ENCODE measurements at places on chromosomes 6 and 20.

DNA sequence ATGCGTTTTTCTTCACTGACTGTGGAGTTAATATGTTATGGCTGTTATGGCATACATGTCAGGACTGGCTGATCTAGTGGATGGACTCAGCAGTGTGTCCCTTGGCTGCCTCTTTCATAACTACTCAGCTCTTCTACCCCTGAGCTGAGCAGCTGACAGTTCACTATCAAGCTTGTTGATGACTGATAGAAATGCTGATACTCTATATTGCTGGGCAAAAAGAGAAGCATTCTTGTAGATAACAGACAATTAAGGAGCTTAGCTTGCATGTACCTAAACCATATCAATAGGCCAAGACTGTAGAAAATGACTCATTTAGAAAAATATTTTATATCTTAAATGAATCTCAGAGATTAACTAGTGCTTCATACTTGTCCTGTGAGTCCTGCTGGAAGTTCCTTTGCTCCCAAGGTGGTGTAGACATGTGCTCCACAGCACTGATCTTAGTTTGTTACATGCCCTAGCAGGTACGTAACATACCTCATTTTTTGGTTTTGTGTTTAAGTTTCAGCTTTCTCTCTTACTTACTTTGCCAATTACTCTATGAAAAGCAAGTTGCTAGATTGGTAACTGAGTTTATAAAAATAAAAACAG, 236.9 kb downstream of the GMDS start:
- no peaks in the 10 kb centered on the region for H3K4me1 ChIP-seq
- no peak for DNase-seq
- no peaks in the 10 kb centered on the region for H3K36me3 ChIP-seq
- H3K27me3 ChIP-seq = no peaks in the 10 kb centered on the region
- no peak overlapping the region for H3K27ac ChIP-seq

- H3K4me3 ChIP-seq = no peak overlapping the region
- no peaks in the 10 kb centered on the region for H3K4me1 ChIP-seq
- H3K27me3 ChIP-seq = no peaks in the 10 kb centered on the region
- H3K27ac ChIP-seq = no peak overlapping the region
Measured at GRCh38 chr6:16305246-16305725, 66.9 kb downstream of the GMPR start.

DNA sequence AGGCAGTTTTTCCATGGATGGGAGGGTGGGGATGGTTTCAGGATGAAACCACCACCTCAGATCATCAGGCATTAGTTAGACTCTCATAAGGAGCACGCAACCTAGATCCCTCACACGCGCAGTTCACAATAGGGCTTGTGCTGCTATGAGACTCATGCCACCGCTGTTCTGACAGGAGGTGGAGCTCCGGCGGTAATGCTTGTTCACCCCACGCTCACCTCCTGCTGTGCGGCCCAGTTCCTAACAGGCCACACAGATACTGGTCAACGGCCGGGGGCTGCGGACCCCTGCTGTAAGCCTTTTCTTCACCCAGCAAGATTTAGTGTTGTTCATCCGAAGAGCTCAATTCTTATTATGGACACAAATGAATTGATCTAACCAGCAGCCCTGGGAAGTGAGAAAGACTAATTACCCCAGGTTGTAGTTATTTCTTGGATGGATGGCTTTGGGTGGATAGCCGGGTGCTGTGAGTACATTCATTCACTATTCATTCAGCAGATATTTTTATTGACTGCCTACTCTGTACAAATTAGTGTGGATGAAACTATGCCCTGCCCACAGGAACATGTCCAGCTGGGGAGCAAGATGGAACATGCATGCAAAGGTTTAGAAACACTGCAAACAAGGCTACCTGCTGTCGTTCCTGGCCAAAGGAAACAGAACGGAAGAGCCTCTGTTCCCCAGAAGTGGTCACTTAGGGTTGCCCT, 57.2 kb downstream of the RIOK1 start:
- no peak for DNase-seq
- no peak overlapping the region for H3K27ac ChIP-seq
- no peaks in the 10 kb centered on the region for H3K27me3 ChIP-seq
- H3K4me3 ChIP-seq = no peak overlapping the region
- H3K36me3 ChIP-seq = no peaks in the 10 kb centered on the region

GRCh38 chr6:141548966-141549365, 583.8 kb upstream of the GJE1 start:
- no peaks in the 10 kb centered on the region for H3K36me3 ChIP-seq
- H3K4me1 ChIP-seq = no peaks in the 10 kb centered on the region
- no peak overlapping the region for H3K27ac ChIP-seq
- no peak overlapping the region for H3K4me3 ChIP-seq
- no peak for DNase-seq
- no peaks in the 10 kb centered on the region for H3K27me3 ChIP-seq

DNA sequence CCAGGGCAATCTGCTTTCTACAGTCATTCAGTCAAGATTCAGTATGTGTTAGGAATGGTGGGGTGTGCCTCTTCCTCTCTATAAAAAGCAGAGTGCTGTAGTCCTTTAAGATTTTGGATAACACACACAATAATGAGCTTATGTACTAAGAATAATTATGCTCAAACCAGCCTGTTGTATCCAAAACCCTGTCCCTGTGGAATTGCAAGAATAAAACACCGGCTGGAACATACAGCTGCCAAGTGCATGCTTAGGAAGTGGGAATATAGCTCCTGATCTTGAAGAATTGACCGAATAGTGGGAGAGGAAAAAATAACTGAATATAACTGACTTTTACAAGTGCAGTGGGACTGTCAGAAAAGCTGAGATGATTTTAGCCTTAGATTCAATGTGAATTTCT, 979 bp upstream of the MOCS1 start:
- H3K27me3 ChIP-seq = peaks cover 5% of the 10 kb centered on the region
- H3K4me1 ChIP-seq = no peaks in the 10 kb centered on the region
- H3K27ac ChIP-seq = no peak overlapping the region
- H3K36me3 ChIP-seq = no peaks in the 10 kb centered on the region

DNA sequence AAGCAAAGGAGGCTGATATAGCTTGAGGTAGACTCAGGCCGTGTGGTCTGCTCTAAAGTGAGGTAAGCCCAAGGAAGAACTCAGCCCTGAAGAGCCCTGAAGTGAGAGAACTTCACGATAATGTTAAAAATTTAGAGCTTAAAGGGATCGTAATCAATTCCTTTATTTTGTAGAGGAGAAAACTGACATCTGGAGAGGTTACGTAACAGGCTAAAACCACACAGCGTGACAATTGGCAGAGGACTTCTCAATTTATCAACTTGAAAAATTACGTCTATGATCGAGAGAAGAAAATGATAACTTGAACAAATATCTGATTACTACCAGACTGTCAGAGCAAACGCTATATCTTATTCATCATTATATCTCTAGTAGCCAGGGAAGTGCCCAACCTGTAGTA, 121.8 kb upstream of the FOXO3 start:
- no peak overlapping the region for H3K4me3 ChIP-seq
- no peaks in the 10 kb centered on the region for H3K4me1 ChIP-seq
- no peaks in the 10 kb centered on the region for H3K36me3 ChIP-seq

DNA sequence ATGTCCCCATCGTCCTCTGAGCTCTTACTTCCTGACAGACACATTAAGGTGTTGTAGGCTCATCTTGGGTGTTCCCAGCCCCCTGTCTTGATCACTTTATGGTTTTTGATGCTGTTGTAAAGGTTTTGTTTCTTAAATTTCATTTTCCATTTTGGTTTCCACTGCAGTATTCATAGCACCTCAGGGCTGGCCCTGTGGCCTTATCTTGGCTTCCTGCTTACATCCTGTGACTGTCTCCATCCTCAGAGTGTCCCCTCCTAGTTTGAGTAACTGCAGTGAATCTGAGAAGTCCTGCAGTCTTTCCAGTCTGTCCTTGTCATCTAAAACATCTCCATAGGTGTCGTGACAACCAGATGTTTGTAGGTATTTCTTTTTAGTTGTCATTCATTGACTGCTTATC, 50.9 kb downstream of the JARID2 start:
- DNase-seq = peak; percentile 58
- peaks cover 35% of the 10 kb centered on the region for H3K4me1 ChIP-seq
- H3K27ac ChIP-seq = no peak overlapping the region
- no peaks in the 10 kb centered on the region for H3K36me3 ChIP-seq
- no peaks in the 10 kb centered on the region for H3K27me3 ChIP-seq

DNA sequence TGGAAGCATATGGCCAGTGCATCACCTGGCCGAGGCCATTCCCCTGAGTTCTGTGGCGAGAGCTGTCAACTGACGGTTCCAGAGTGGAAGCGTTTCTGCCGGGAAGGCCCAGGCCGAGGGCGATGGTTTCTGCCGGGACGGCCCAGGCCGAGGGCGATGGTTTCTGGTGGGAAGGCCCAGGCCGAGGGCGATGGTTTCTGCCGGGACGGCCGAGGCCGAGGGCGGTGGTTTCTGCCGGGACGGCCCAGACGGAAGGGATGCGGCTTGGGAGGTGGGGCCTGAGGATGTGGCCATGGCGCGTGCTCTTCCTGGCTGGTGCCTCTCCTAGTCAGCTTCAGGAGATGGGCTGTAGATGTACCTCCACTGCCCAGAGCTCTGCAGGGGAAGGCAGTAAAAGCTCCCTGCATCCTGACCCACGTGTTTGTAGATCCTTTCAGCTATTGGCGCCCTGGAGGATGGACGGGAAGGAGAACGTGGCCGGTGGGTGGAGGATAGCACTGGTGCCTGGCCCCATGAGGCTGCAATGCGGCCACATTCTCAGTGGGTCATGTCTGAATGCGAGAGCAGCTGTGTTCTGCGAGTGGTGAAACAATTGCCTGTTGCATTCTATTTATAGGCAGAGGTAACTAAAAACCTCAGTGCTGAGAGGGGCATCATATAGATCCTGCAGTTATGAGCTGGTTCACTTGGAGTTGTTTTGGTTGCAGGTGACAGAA, 12.8 kb downstream of the TPD52L2 start:
- DNase-seq = no peak
- H3K27me3 ChIP-seq = no peaks in the 10 kb centered on the region
- no peaks in the 10 kb centered on the region for H3K4me1 ChIP-seq
- peaks cover 48% of the 10 kb centered on the region for H3K36me3 ChIP-seq
- H3K4me3 ChIP-seq = no peak overlapping the region
- H3K27ac ChIP-seq = no peak overlapping the region

DNA sequence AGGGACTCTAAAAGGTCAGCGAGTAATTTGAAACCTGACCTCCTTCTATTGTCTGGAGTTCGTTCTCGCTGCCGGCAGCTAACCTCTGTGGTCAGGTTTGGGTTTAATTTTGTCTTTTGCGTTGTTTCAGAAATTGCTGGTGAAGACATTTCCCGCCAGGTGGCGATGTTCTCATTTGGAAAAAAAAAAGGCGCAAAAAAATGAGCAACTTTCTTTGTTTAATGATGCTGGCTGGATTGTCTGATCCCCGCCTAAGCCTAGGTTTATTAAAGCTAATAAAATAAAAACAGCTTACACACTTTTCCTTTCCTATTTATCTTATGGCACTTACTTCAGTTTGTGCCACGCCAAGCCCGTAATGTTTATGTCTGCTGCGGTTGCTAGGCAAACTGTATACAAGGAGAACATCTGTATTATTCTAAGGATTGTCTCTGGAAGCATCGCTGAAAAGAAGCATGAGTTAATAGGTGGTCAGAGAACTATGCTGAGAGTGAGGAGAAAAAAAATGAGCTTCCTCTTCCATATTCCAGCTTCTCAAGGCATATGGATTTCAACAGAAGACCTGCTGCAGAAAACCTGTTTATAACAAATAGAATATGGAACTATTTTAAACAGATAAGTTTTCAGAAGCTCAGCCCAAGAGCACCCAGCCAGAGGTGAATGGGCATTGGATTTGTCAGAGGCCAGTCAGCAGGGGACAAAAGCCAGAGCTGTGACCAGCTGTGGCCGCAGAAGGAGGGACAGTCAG, 205.7 kb downstream of the DOK5 start:
- DNase-seq = peak; percentile 24
- no peaks in the 10 kb centered on the region for H3K27me3 ChIP-seq
- no peaks in the 10 kb centered on the region for H3K36me3 ChIP-seq
- H3K4me1 ChIP-seq = no peaks in the 10 kb centered on the region

GRCh38 chr20:20480689-20481088, 112.8 kb downstream of the INSM1 start:
- H3K4me3 ChIP-seq = no peak overlapping the region
- no peaks in the 10 kb centered on the region for H3K36me3 ChIP-seq
- H3K27me3 ChIP-seq = no peaks in the 10 kb centered on the region
- H3K27ac ChIP-seq = no peak overlapping the region
- no peaks in the 10 kb centered on the region for H3K4me1 ChIP-seq

DNA sequence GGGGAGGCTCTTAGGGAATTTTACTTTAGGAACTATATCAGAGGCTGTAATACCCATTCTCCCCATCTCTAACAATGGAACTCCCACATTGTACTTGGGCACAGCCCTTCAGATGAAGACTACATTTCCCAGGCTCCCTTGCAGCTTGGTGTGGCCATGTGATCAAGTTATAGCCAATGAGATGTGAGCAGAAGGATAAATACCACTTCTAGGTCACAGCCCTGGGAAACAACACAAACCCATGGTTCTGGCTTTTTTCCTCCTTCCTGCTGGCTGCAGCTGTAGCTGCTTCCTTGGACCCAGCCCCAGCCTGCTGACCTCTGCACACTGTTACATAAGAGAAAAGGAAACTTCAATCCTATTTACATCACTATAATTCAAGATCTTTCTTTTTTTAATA, 445.9 kb upstream of the JARID2 start:
- H3K27me3 ChIP-seq = peaks cover 6% of the 10 kb centered on the region
- no peak overlapping the region for H3K27ac ChIP-seq
- H3K4me1 ChIP-seq = no peaks in the 10 kb centered on the region

GRCh38 chr20:33477386-33478234, 12.3 kb upstream of the CBFA2T2 start:
- no peaks in the 10 kb centered on the region for H3K36me3 ChIP-seq
- no peak overlapping the region for H3K4me3 ChIP-seq
- no peaks in the 10 kb centered on the region for H3K4me1 ChIP-seq
- H3K27me3 ChIP-seq = no peaks in the 10 kb centered on the region

GRCh38 chr6:50925981-50926380, 107.3 kb downstream of the TFAP2B start:
- DNase-seq = no peak
- no peak overlapping the region for H3K4me3 ChIP-seq
- no peaks in the 10 kb centered on the region for H3K36me3 ChIP-seq
- H3K27ac ChIP-seq = no peak overlapping the region

- no peaks in the 10 kb centered on the region for H3K36me3 ChIP-seq
- no peak for DNase-seq
- H3K27me3 ChIP-seq = no peaks in the 10 kb centered on the region
- no peaks in the 10 kb centered on the region for H3K4me1 ChIP-seq
Measured at GRCh38 chr6:44203955-44204354, 12.8 kb upstream of the MYMX start.

GRCh38 chr6:141541581-141542324, 591.0 kb upstream of the GJE1 start:
- H3K36me3 ChIP-seq = no peaks in the 10 kb centered on the region
- H3K27ac ChIP-seq = no peak overlapping the region
- no peak for DNase-seq
- H3K4me3 ChIP-seq = no peak overlapping the region
- no peaks in the 10 kb centered on the region for H3K4me1 ChIP-seq

- no peaks in the 10 kb centered on the region for H3K36me3 ChIP-seq
- no peak for DNase-seq
- H3K27ac ChIP-seq = no peak overlapping the region
- no peaks in the 10 kb centered on the region for H3K4me1 ChIP-seq
Measured at GRCh38 chr6:117506907-117507306, 24.4 kb downstream of the DCBLD1 start.

GRCh38 chr6:90080876-90081481, 186.7 kb downstream of the GJA10 start:
- H3K27ac ChIP-seq = peak overlapping the region; percentile 75
- peak; percentile 92 for DNase-seq
- H3K4me3 ChIP-seq = peak overlapping the region; percentile 90

Data from CD4-positive, CD25-positive, alpha-beta regulatory T cell (primary cell).